ENCODE measurements at places on chromosomes 13 and 19.

DNA sequence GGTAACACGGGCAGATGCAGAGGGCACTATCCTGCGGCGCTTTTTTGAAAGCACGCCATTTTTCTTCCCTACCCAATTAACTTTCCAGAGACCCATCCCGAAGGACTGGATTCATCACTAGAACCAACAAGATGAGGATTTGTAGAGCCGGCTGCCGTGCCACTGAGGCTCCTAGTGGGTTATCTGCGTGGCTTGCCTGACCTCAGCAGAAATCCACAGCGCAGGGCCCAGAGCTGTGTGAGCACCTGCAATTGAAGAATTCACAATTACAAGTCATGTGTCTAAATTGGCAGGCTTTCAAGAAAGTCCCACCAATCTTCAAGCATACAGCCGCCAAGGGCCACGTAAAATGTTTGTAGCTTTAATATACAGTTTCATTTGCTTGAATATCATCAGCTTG is 75.5 kb downstream of the ALOX5AP start:
- no peak for DNase-seq

DNA sequence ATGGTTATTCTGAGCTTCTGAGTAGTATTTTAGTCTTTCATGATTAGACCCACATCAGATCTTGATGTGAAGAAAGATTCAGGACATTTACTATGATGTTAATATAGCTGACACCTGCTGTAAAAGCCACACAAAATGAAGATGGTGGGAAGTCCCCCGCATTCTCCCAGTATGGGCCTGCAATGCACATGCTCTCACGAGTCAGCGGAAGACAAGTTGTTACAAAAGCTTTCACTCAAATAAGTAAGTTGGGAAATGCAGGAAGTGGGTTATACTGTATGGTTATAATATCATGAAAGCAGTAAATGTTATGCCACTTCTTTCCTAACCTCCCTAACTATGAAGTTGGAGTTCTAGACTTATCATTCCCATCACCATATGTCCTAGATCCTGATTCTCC is 171.9 kb downstream of the KLF5 start:
- no peak for DNase-seq

- no peak for DNase-seq
Observed at GRCh38 chr13:84294576-84294975, 412.3 kb upstream of the SLITRK1 start.

GRCh38 chr19:9848060-9848459 is 12.9 kb downstream of the PIN1 start:
- DNase-seq = peak; percentile 48

GRCh38 chr13:30466841-30467252 is 1.1 kb upstream of the HMGB1 start:
- DNase-seq = peak; percentile 47

GRCh38 chr13:74930402-74931165 is 551.4 kb downstream of the TBC1D4 start:
- no peak for DNase-seq

- no peak for DNase-seq
Observed at GRCh38 chr19:33726756-33727155, 69.9 kb upstream of the KCTD15 start.

- no peak for DNase-seq
Observed at GRCh38 chr13:44303681-44304432, 69.8 kb upstream of the SERP2 start.

DNA sequence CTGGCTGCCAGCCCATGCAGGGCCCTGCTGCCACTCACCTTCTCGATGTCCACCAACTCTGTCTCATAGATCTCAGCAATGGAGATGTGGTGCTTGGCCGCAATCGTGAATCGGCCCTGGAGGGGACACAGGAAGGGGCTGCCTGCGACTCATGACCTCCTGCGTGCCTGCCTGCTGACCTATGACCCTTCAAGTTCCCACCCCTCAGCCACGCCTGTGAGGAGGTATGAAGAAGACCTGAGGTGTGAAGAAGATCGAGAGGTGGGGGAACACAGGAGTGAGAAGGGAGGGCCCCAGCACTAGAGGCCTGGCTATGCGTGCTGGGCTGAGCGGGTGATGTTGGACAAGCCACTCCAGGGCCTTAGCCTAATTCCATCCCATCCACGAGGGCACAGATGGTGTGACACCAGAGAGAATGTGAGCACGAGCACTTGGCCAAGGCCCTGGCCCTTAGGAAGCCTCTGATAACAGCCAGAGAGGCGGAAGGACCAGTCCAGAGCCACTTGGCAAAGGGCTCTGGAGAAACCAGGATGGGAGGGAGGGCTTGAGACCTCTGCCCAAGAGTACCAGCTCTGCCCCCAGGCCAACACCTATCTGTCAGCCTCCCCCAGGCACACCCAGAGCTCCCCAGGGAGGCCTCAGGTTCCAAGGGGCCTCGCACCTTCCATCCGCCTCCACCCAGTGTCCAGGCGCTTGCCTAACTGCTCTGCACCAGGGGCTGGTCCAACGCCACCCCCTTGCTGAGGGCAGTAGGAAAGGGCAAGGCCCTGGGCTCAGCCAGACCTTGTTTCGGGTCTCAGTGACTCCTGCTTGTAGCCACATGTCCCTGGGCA is 9.6 kb upstream of the KPTN start:
- DNase-seq = no peak

- DNase-seq = no peak
Observed at GRCh38 chr13:110904748-110905147, 10.1 kb downstream of the ANKRD10 start.

DNA sequence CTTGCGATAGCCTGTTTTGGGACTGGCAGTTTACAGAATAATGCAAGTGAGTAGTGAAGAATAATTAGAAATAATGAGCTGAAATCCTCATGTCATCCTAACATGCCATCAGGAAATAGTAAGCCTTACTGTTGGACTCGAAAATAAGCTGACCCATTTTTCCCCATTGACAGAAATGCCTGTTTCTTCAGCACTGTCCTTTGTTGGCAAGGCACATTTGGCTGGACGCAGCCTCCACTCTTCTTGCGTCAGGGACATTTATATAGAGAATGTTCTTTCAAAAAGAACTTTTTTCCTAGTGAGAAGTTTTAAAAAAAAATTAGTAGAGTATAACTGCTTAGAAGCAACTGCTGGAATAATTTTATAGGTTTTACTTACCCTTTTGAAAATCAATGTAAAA is 47.1 kb downstream of the ARHGAP35 start:
- DNase-seq = no peak

GRCh38 chr19:29366757-29367156 is 153.8 kb upstream of the UQCRFS1 start:
- no peak for DNase-seq

DNA sequence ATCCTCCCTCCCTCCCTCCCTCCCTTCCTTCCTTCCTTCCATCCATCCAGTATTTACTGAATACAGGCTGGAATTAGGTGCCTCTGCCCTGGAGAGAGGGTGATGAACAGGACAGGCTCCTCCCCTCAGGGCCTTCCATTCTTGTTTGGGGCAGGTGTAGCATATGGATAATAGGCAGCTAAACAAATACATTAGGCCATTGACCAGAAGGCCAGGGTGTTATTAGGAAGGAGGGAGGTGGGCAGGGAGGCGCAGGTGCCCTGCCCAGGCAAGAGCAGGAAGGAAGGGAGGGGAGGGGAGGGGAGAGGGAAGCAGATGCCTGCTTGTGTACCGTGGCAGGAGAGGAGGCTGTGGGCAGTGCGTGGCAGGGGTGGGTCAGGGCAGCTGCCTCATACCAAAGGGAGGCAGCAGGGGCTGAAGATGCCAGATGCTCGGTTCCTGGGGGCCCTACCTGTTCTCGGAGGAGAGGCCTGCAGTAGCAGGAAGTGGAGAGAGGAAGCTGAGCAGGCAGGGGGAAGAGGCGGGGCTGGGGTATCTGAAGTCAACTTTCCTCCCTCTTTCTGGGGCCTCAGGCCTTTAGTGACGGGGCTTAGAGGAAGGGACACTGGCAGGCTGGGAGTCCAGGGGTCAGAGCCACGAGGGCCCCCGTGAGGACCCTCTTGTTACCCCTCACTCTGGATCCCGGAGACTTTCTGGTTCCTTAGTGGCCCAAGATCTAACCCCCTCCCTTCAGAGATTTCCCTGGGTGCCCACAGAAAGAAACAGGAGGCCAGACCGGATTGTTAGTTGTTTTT is at the start of gene RINL:
Gene RINL, minus strand, starts transcription at position 495 of the 794 bp plus-strand sequence. CDS start 1,533 bp downstream, outside the sequence.
- no peak for DNase-seq

GRCh38 chr19:45451131-45451849 is 16.5 kb upstream of the FOSB start:
- no peak for DNase-seq

DNA sequence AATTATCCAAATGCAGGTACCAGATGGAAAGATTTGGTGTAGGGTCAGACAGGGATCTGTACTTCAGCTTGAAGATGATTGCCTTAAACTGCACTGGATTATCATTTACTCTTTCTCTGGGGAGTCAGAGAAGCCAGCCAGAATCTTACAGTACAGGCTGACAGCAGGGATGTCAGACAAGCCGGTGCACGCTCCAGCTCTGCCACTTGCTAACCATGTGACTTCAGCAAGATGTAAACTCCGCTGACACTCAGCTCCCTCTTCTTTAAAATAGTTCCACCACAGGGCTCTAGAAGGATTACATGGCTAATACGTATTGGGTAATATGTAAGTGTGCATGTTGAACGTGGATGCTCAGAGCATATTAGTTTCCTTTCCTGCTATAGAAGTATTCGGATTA is 251.4 kb upstream of the MAB21L1 start:
- no peak for DNase-seq

DNA sequence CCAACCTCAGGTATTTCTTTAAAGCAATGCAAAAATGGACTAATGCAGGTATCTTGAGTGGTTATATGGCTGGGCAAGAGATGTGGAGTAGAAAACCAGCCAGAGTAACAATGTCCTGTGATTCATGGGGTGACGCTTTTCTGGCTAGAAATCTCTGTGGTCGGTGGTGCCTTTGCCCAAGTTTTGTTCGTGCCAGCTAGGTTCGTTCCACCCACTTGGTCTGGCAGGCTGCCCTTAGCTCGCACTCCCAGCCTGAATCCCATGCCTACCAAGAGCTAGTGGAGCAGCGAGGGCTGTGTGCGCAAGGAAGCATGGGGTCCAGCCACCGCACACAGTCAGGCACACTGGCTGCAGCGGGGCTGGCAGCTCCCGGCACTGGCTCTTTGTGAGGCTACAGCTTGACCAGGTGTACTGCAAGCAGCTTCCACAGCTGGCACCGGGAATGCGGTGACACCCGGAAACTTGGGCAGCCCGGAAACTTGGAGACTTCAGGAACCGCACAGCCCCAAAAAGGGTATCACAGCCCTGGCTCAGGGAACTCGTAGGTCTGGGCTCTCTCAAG is 349.6 kb upstream of the PCDH20 start:
- no peak for DNase-seq

DNA sequence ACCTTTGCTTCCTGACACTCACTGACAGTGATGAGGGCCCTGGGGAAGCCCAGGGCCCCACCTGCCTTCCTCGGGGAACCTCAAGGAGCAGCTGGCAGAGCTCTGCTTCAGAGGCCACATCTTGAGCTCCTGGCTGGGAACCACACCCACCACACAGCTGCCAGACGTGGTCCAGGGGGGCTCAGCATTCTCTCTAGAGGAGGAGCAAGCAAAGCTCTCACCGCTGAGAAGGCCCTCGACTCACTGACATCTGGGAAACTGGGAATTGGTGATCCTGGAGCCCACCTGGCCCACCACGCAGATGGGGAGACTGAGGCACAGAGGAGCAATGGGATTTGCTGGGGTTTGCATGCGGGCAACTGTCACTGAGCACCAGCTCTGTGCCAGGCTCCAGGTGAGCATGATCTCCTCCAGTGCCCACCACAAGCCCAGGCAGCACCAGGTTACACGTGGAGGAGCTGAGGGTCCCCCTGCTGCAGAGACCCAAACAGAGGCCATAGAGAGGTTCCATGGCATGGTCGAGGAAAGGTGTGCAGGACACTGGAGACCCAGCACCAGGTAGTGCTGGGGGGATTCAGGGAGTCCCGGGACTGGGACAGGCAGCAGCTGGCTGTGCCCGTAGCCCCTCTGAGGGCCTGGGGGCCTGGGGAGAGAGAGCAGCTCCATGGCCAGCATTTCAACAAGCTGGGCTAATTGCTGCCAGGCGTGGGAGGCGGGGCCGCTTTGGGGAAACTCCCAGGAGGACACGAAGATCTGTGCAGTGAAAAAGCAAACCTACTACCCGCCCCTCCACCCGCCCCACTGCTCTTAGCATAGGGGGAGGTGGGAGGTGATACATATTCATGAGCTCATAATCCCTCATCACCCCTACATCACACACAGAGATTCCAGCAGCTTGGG is 33.4 kb downstream of the PEPD start:
- no peak for DNase-seq

- no peak for DNase-seq
Observed at GRCh38 chr19:11256189-11256588, 6.1 kb downstream of the DOCK6 start.

DNA sequence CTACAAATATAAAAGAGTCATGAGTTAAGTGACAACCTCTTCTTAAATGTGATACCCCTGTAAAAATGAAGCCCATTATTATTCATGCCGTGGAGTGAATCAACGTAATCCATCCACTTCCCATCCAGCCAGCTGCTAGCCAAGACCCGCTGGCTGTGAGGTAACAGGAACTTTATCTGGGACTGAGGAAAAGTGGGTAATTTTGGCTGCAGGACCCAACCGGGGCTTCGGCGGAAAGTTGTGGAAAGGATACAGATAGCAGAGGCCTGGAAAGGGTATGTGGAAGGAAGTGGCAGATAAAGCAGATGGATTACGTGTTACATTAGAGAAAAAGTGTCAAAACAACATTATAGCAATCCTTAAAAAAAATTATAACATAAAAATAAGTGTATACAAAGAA is 48.3 kb downstream of the SLC7A1 start:
- DNase-seq = no peak

GRCh38 chr19:15864824-15865223 is 33.0 kb downstream of the CYP4F2 start:
- no peak for DNase-seq

DNA sequence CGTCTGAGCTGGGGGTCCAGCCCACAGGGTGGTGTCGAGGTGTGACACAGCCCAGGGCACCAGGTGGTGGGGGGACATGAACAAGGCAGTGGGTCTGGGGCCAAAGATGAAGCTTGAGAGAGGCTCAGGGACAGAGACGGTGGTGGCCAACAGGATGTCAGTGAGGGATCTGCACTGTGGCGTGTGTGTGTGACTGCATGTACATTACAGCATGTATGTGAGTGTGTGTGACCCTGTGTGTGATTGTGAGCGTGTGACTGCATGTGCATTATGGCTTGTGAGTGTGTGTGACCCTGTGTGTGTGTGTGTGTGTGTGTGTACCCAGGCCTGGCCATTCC is 1.6 kb downstream of the ADAMTS10 start:
- no peak for DNase-seq

DNA sequence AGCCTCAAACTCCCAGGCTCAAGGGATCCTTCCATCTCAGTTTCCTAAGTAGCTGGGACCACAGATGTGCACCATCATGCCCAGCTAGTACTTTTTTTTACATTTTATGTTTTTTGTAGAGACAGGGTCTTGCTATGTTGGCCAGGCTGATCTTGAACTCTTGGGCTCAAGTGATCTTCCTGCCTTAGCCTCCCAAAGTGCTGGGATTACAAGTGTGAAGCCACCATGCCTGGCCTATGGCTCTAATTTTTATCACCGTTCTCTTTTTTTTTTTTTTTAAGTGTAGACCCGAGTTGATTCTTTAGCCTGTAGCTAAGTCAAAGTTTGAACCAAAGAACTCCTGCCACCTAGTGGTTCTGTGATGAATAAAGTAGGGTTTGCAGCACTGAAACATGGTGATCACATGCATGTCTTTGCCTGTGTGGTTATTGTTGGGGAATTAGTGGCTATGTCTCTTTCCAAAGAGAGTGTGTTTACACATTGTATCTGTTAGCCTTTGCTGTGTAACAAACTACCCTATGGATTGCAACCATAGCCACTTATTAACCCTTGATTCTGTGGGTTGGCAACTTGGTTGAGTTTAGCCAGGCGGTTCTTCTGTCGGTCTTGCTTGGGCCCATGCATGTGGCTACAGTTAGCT is 11.6 kb downstream of the NFILZ start:
- DNase-seq = peak; percentile 39
